ENCODE measurements at places on chromosomes 1 and 21.

DNA sequence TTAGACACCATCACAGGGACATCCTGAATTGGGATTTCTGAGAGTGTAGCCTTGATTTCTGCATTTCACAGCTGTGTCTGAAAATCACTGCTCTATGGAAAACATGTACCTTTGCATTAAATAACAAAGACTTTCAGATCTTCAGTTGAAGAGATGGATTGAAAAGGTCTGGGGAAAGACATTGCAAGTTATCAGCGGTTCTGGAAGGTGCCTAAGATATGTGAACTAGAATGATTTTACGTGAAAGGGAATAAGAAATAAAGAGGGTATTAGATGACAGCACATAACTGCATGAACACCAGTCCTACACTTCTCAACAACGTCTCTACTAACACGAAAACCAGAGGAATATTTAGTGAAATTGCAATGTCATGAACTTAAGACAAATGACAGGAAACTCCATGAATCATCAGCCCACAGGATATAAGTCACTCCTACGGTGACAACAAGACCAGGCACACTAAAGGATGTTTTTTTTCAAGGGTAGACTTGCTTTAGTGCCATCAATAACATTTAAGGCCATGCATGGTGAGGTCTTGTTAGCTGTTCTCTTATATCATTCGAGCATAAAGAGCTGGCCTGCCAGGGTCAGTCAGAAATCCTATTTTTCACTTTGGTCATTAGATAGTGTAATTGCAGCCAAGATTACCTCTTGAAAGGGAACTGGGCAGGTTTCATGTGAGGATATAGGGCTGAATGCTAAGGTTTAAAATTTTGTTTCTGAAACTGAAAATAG, 283.1 kb downstream of the GRIK1 start:
- peak; percentile 48 for DNase-seq

GRCh38 chr1:47623557-47623940, 185.7 kb downstream of the FOXD2 start:
- DNase-seq = no peak

- DNase-seq = no peak
Measured at GRCh38 chr1:28865997-28866650, 48.2 kb upstream of the EPB41 start.

GRCh38 chr1:14034506-14034905, 334.5 kb downstream of the PRDM2 start:
- no peak for DNase-seq

DNA sequence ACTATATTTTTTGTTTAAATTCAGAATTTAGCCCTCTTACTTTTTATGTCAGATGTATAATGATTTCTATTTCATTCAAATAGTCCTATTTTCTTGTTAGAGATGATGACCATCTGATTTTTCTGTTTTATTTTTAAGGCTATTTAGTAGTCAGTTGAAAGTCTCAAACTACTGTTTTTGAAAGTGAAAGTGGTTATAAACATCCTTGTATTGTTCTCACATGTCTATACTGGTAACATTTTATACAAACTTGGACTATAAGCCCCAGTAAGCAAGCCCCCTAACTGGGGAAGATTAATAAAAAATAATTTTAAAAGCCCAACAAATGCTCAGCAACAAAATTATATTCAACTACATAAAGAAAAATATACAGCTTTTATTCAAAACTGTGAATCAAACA, 271.3 kb upstream of the RGS18 start:
- no peak for DNase-seq

GRCh38 chr21:14572204-14572780, 26.2 kb upstream of the SAMSN1 start:
- DNase-seq = no peak
